ENCODE measurements at places on chromosomes 1 and 21.

GRCh38 chr1:201518071-201518470 lies 11.1 kb upstream of the CSRP1 start:
- DNase-seq, result no peak

- no peak for DNase-seq
Observed at GRCh38 chr1:156666862-156667609, 10.2 kb downstream of the NES start.

DNA sequence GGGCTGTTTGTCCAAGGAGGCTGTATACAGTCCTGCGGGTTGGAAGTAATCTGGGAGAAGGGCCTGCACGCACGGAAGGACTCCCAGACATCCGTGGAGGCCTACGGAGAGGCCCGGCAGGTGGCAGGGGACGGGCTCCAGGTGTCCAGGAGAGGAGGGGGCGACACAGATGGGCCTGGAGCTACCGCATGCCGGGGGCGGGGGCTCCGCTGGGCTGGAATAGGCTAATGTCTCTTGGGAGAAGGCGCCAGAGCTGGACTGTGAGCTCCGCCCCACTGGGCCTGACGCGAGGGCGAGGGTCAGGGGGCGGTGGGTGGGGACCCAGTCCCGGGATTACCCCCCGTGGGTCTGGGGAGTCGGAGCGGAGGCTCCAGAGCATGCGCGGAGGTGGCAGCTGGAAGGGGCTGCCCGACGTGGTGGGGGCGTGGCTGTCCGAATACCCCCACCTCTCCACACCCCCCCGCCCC lies 659 bp downstream of the AGO1 start:
- DNase-seq, result peak; percentile 32

DNA sequence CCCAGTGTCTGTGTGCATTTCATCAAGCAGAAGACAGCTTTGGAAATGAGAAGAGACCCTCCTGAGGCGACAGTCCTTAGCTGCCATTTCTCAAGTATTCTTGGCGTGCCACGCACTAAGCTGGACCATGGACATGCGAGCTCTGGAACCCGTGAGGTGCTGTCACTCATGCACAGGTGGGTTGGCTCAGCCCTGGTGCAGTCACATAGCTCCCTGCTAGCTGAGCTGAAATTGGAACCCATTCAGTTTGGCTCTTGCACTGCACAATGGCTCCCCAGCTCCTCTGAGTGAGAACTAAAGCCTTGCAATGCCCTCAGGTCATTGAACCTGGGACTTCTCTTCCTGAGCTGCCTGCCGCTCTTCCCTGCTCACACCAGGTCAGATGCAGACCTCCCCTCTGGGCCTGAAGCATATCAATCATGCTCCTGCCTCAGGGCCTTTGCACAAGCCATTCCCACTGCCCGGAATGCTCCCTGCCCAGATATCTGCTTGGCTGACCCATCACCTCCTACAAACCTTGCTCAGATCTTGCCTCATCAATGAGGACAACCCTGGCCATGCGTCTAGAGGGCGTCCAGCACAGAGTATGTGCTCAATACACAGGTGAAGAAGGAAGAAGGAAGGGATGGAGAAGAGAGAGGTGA lies 6.3 kb upstream of the SRARP start:
- no peak for DNase-seq

DNA sequence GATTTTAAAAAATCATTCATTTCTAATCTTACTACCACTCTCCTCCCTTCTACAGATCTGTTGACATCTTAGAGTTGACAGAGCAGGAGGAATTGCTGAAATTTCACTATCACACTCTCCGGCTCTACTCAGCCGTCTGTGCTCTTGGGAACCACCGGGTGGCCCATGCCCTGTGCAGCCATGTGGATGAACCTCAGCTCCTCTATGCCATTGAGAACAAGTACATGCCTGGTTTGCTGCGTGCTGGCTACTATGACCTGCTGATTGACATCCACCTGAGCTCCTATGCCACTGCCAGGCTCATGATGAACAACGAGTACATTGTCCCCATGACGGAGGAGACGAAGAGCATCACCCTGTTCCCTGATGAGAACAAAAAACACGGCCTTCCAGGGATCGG lies 276.7 kb downstream of the ZP4 start:
- no peak for DNase-seq

DNA sequence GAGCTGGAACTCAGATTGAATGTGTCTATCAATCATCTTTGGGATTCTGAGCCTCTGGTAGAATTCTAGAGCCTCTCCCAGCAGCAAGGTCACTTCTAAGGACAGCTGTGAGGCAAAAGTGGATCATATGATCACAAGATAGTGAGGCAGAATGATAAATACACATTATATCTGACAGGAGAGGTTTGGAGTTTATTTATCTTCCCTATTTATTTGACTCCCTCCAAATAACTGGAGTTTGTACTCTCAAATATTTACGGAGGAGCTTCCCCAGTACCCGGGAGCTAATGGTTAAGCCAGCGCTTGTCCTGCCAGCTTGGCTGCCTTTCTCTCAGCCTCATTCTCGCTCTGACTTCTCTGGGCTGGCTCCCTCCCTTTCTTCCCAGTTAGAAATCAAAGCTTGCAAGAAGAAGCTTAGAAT lies 2.3 kb downstream of the HMGCS2 start:
- no peak for DNase-seq

DNA sequence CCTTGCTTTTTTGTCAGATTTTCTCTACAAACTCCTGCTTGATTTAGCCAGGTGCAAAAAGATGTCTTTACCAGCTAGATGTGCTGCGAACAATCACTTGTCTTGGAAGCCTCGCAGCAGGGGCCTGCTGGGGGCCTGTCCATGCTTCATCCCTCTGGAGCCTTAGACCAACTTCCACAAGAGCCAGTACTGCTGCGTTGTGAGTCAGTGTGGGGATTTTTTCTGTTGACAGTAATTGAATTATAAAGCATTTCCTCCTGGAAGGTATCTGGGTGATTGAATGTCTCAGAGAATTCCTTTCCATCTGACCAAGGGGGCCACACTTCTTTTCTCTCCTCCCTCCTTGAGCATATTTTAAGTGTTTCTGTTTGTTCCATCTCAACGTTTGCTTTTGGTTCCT lies 40.4 kb upstream of the LDLRAP1 start:
- DNase-seq, result no peak

DNA sequence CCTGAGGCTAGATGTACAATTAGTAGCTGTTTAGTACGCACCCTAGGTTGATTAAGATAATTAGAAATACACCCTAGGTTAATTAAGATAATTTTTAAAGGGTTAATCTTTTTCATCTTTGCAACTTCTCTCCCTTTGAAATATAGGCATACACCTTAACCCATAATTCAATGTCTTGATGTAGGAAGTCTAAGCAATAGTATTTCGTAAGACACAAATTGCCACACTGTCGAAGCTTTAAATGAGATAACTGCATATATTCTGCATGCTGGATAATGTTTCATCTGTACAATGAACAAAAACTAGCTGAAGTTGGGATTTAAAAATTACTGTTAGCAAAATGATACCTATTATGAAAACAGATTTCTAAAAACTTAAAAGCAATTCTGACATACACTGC lies 122.9 kb downstream of the EVI5 start:
- no peak for DNase-seq

DNA sequence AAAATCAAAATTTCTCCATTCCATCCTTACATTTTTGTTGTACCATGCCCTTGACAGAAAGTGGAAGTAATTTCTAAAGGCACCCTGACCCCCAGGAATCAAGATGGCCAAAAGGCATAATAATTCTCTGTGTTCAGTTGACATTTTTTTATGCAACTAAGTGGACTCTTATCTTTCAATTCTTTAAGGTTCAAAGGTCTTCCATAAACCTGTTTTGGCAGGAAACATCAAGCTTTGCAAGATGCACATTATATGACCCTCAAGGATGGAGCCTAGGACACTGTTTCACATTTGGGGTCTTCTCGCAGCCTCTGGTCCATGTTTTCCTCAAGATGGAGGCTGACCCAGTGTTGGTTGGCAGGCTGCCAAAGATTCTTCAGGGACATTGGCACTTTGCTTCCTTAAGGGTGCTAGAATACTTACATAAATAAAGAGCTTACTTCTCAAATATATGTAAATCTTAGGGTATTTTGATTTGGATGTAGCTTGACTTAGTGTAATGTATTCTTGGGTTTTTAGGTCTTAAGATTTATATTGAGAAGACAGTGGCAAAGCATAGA lies 48.0 kb upstream of the COG2 start:
- no peak for DNase-seq

- no peak for DNase-seq
Observed at GRCh38 chr1:25727635-25728286, 72.2 kb upstream of the SELENON start.

GRCh38 chr1:32915766-32916706 lies 14.8 kb upstream of the TMEM54 start:
- no peak for DNase-seq

- DNase-seq, result no peak
Observed at GRCh38 chr1:207884266-207885029, 26.5 kb downstream of the CD34 start.

DNA sequence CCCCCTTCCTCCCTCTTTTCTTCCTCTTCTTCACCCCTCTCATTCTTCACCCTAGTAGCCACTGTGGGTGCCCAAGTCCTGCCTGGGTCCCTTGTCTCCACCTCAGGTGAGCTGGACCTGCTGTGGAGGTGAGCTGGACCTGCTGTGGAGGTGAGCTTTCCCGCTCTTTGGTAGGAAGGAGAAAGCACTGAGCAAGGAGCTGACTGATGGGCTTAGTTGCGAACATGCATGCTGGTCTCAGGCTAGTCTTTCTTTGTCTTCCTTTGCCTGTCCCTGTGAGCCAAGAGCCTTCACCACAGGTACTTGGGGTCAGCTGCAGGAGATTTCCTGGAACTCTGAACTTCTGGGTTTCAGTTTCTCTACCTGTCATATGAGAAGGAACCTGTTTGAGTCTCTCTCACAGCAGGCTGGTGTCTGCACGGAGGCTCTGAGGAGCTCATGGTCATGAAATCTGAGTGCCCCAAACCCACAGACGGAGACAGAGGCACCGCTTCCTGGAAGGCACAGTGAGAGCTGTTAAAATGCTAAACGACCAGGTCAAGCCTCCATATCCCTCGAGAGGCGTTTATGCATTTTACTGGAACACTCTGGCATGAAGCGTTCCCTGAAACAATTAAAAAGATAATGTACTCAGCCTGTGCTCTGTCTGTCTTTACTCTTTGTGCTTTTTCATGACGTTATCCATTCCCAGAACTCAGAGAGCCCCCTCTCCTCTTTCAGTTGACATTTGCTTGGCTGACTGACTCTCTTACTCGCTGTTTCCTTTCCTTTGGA lies 69.5 kb downstream of the RHOU start:
- no peak for DNase-seq

DNA sequence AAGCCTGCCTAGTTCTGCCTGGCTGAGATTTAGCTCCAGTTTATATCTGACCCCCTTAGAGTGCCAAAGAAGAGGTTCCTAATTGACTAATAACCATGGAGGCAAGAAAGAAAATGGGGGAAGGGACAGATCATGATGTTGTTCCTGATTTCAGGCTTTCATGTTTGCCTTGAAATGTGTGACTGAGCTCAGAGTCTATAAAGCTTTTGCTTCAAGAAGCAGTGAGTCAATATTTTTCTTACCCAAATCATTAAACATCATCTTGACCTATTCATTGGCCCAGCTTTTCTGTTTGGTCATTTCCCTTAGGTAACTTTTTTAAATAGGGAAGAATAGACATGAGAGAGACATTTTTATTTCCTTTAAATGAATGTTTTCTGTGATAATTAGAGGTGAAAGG lies 55.9 kb downstream of the HHAT start:
- DNase-seq, result no peak

- DNase-seq, result no peak
Observed at GRCh38 chr1:64887689-64888217, 78.6 kb downstream of the JAK1 start.

DNA sequence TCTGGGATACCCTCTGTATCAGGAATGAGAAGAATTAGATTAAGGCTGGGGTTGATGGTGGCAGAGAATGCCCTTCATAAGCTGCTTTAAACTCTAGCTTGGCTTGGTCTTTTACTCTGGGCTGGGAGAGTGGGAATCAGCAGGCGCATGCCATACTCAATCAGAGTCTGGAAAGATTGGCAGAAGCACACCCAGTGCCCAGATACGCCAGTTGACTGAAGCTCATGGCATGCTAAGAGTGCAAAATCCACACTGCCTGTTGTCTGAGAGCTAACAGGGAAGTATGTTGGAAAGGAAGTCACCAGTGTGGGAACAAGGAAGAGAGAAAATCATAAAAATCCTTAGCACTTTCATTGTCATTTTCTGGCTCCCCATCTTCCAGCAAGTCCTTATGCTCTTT lies 53.0 kb downstream of the HMCN1 start:
- no peak for DNase-seq

DNA sequence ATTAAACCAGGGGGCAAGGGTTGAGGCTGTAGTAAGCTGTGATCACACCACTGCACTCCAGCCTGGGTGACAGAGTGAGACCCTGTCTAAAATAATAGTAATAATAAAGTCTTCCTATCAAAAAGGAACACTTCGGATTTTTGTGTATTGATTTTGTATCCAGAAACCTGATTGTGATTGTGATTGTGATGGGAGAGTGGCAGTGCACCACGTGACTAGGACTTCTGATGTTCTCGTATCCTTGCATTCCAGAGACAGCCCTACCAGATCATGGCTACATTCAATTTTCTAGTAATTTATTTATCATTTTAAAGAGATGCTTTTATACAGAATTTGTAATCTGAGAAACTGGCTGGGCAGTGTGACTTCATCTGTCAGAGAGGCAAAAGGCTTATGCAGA lies 2.6 kb upstream of the KIF1B start:
- no peak for DNase-seq

All from activated CD4-positive, alpha-beta T cell treated with anti-CD3 and anti-CD28 coated beads, Interleukin-2, amount 50 U/mL, for 1 hour (primary cell).